ENCODE measurements at places on chromosomes 3 and 15.
A peak's percentile ranks its signal among the peaks of the same experiment; 100 is the strongest.

DNA sequence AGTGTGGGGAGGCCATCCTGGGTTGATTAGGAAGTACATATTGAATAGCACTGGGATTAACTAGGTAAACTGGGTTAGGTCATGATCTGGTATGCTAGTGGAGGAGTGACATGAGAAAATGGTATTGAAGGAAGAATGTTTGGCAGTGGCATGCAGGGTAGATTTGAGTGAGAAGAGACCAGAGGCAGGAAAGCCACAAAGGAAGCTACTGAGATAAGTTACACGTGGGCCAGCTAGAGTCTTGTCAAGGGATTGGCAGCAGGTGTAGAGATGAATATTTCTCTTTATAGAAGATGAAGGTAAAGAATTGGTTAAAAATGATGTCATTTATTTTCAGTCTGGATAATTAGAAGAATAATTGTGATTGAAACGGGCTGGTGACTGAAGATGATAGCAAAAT lies 91.0 kb upstream of the TPRG1 start:
- DNase-seq, result no peak

DNA sequence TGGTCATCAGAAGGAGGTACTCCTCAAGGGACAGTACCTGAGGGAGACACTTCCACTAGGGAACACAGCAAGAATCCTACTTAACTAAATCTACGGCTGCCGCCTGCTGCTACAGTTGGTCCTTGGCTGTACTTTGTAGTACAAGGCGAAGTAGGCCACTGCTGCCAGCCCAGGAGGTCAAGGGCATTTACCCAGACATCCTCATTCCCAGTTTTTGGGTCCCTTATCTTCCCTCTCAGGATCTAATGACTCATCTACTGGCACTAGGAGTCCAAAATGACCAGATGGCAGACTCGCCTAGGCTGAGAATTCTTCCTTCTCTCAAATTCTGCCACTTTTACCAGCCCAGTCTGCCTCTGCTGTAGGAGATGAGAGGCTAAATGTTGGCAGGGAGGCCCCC lies 27.1 kb upstream of the LAMP3 start:
- no peak for DNase-seq

DNA sequence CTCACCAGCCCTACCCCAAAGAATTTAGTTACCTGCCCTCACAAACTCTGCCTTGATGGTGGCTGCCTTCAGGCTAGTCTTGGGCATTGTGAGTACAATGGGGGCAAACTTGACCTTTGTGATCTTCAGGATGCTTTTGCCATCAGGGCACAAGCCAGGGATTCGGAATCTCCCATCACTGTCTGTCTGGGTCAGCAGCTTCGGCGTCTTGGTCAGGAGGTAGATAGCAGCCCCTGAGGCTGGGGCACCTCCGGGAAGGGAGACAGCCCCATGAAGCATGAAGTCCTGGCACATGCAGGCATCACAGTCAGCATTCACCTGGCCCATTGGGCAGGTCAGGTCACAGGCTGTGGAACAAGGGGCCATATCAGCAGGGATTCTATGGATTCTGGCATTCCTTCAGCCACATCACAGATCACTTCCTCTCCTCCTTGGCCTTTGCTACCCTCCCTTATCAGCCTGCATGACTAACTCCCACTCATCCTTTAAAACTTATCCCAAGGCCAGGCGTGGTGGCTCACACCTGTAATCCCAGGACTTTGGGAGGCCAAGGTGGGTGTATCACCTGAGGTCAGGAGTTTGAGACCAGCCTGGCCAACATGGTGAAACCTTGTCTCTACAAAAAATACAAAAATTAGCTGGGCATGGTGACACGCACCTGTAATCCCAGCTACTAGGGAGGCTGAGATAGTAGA lies 6.9 kb downstream of the CILP start:
- DNase-seq, result no peak

GRCh38 chr3:124592658-124593441 lies 137.4 kb upstream of the UMPS start:
- peak; percentile 6 for DNase-seq

DNA sequence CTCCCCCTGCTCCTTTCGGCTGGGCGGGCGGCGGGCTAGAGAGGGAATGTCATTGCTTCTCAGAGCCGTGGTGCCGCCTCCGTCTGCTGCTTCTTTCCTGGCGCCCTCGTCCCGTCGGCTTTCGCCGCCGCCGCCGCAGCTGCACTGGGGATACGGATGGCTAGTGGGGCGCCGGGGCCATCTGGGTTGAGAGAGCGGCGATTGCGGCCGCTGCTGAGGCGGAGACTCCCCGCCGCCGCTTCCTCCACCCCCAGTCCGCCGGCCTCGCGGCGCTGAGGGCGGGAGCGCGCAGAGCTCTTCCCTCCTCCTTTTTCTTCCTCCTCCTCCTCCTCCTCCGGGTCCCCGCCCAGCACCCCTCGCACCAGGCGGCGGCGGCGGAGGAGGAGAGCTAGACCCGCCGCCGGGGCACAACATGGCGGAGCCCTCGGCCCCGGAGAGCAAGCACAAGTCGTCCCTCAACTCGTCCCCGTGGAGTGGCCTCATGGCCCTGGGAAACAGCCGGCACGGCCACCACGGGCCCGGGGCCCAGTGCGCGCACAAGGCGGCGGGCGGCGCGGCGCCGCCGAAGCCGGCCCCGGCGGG lies at the start of gene STT3B:
Gene STT3B, plus strand, starts transcription at position 339 of the 582 bp plus-strand sequence. Its CDS starts 74 bp downstream, at position 413.
- no peak for DNase-seq

DNA sequence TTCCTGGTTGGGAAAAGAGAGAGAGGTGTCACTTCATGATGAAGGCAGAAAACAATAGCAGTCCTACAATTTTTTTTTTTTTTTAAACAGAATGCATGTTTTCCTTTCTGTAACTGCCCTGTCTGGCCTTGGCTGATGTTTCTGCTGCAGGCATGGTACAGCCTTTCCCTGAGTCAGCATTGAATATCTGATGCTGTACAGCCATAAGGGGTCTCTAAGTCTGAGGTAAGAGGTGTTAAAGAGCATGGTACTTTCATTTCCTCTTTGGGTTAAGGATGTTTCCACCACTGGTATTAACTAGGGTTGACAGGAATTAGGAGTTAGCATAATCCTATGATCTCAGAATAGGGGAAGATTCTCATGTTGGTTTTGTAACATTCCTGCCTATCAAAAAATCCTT lies 147.4 kb downstream of the CHST2 start:
- no peak for DNase-seq

DNA sequence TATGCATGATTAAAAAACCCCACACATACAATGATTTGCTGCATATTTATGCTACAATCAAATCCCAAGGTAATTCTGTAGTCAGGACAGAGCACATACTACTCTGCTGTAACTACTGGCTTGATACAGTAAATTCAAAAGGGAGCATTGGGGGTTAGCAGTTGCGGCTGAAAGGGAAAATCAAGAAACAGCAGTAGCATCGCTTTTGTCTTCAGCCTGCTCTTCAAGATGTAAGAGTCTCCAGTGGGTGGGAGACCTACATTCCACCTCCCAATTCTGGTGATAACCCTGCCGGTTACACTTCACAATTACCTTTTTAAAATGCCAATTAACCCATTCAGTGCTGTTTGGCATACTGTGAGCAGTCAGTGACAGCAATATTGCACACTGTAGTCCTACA lies 259.4 kb downstream of the NR2F2 start:
- no peak for DNase-seq

DNA sequence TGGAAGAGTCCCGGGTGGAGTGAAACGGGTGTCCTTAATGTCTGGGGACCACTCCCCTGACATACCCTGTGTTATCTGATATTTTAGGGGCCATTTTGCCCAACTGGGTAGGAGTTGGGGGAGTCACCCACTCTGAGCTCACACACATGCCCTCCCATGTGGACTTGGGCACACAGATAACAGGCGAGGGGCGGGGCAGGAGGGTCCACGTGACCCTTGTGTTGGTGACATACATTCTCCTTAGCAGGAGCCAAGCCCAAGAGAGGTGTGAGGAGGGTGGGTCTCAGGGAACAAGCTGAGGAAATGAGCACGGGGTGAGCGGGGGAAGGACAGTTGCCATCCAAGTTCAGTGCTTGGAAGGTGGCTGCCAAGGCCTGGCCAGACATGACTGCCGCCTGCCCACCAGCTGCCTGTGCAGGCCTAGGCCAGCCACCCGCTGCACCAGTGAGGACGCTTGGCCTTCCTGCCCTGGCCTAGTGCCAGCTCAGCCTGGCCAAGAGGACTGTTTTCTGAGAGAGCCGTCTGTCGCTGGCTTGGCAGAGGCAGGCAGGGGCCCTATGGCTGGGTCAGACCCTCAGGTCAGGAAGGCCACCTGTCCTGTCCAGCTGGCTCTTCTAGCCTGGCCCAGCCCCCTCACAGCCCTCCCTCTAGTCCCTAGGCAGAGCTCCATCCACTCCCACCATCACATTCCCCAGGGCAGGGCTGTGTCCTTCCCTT lies 31.3 kb upstream of the TMEM115 start:
- DNase-seq, result no peak

DNA sequence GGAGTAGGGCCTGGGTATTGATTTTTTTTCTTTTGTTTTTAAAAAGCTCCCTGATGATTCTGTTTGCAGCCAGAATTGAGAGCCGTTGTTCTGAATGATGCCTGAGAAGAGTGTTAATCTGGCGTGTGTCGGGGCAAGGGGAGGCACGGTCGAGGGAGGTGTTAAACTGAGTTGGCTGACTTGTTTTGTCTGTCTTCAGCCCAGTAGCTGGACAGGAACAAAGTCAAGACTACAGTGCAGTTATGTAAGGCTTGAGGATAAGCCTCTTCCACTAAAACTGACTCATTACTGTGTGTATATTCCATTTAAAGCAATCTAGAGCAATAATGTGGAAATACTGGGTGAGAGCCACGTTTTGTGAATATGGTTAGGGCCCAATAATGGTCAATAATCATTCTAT lies 119.0 kb upstream of the DLG1 start:
- no peak for DNase-seq

DNA sequence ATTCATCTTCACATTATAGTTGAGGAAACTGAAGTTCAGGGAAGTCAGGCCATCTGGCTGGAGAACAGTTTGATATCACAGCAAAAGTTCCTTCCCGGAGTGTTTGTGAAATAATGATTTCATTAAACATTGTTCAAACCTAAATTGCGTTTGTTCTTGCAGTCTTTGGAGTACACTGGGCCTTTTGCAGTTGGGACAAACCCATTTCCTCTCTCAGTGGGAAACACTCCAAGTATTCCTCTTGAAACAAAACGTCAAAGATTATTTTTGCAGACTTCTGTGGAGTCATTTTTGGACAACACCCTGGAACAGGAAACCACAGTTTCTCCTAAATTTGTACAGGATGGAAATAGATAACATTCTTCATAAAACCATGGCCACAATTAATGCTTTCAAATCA lies 287.5 kb downstream of the PTPRG start:
- no peak for DNase-seq

GRCh38 chr3:54299169-54299935 lies 177.0 kb downstream of the CACNA2D3 start:
- no peak for DNase-seq

DNA sequence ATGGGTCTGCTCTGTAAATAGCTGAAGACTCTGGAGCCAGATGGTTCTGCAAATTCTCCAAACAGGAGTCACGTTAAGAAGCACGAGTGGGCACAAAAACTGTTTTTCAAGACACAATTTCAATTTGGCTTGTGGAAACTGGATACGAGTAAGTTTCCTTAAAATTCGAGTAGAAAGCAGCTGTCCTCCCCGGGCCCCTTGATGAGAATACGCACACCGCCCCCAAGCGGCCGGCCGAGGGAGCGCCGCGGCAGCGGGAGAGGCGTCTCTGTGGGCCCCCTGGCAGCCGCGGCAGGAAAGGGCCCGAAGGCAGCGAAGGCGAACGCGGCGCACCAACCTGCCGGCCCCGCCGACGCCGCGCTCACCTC lies 778 bp upstream of the THBS1 start:
- peak; percentile 82 for DNase-seq

DNA sequence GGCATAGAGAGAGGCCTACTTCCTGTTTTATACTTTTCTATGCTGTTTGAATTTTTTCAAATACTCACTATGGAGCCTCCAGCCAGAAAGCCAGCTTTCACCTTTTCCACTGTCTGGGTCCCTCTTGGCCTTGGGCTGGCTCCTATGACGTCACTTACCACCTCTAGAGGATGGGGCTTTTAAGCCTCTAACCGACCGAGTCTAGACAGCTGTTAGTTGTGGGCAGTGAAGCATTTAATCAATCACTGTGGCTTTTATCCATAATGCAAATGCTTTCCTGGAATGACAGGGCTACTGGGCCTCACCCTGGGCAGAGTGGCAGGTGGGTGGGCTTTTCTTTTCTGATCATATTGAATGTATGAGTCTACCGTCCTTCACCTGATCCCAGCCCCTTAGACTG lies 61.9 kb downstream of the LRRK1 start:
- DNase-seq, result no peak

- DNase-seq, result no peak
These were observed 68.5 kb downstream of the DHX30 start for GRCh38 chr3:47871389-47871788.

- no peak for DNase-seq
These were observed 61.7 kb downstream of the CHSY1 start for GRCh38 chr15:101190092-101190595.

- DNase-seq, result no peak
These were observed 128.8 kb upstream of the PRR23C start for GRCh38 chr3:139173372-139174108.

GRCh38 chr3:129824926-129825541 lies 68.5 kb downstream of the TMCC1 start:
- peak; percentile 12 for DNase-seq

DNA sequence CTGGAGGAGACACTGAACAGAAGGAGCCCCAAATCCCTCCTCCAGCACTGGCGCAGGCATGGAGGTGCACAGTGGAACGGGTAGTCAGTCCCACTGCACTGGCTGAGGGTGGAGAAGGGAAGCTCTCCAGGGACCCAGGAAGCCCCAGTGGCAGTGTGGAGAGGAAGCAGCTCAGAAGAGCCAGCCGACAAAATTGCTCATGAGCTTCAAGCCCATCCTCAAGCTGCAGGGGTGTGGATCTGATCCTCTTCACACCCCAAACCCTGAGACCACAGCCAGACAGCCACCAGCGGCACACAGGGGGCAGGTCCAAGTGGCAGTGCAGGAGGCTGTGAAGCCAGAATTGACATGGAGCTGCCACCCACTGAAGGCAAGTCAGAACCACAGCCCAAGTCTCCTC lies 32.1 kb downstream of the CYFIP1 start:
- DNase-seq, result no peak

DNA sequence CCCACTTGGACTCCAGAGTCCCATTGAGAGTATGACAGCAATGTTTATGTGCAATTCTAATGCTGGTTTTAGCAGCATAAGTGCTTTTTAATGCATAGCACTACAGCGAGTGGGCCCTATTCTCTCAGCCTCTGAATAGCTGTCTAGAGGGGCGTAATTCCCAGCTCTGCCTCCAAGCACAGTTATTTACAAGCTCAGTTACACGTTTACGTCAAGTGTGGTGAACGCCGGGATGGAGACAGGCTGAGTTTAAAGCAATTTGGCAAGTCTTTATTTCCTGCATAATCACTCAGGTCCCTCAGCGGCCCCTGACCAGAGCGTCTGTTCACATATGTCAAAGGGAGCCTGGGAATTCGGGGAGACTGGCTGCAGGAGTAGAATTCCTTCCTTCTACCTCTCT lies 43.9 kb downstream of the SOX14 start:
- DNase-seq, result no peak

GRCh38 chr3:38655708-38656300 lies 6.3 kb upstream of the SCN5A start:
- DNase-seq, result peak; percentile 3
